ENCODE measurements at places on chromosomes 1 and 21.

DNA sequence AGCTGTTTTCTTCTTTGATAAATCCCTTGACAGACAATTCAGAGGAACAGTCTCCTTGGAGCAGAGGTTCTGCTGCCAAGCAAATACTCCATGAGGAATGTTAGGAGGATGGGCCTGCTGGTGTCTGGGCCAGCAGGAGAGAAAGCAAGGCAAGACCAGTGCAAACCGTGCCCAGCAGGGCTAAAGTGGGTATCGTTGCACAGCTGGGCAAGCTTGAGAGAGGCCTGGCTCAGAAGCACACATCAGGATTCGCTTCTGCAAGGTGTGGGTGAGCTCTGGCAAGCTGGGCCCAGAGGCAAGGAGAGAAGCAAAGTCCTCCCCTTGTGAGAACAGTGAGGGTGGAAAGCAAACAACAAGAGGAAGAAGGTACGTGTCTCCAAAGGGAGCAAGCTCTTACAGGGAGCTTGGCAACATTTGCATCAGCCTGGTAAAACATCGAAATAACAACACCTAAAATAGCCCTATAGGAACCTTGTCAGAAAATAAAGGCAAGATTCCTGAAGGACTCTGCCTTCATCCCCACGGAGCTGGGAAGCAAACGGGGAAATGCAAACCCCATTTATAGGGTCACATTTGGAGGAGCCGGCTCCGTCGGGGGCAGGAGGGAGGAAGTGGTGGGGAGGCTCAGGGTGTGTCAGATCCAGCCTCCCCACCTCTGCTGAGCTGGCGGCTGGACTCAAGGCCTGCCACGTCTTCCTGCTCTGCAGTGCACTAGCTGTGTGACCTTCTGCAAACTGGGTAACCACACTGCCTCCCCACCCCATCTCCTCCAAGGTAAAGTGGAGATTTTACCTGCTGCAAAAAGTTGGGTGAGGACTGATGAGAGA is 62.3 kb upstream of the HIVEP3 start:
- no peak for DNase-seq

DNA sequence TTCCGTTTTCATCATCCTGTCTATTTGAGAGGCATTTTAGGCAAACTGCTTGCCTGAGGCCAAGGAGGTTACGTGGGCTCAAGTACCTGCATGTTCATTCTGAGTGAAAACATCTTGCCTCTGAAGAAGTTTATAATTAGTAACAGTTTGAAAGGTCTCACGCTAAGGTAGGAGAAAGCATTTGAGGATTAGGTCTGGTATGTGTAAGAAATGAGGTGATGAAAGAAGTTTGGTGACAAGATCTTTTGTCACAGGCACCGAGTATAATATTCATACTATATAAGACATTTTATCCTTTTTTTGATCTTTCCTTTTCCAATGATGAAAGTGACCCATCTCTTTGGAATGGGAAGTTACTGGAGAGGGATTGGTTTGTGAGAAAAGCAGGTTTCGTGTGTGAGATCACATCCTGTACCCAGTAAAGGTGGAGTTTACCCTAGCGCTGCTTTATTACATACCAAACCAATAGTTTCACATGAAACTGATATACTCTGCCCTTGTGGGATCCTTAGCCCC is 98.7 kb upstream of the PDC start:
- DNase-seq = no peak

GRCh38 chr1:3773572-3774275 is 1.2 kb downstream of the SMIM1 start:
- DNase-seq = no peak

DNA sequence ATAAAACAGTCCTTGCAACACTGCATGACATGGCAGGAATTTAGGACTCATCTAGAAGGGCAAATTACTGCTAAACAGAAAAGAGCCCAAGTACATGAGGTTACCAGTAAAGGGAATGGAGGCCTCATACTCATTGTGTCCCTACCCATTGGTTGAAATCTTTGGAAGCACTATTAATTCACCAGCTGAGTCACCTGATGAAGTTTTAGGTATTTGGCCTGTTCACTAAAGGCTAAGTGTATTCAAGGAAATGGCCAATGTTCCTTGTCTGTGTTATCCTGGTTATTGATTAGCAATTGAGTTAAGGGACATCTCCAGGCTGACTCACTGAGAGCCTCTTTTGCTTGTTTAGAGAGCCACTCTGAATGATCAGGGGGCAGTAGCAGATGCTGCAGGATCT is 188.4 kb downstream of the ZZZ3 start:
- no peak for DNase-seq

DNA sequence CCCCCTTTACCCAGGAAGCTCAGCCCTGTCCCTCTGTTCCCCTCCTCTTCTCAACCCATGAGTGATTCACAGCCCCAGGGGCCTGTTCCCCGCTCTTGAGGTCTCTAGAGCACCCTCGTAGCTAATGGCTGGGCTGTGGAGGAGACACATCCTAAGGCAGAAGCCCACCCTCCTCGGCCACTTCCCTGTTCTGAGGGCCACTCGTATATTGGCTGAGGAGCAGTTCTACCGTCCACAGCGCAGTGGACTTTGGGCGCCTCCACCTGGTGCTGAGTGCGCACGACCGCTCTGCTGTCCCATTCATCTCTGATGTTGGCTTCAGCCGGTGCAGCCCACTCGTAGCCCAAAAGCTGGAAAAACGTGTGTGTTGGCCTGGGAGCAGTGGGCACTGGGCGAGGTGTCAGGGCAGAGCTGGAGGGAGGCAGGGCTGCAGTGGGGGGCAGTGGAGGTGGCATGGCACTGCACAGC is 24.5 kb upstream of the PKP1 start:
- no peak for DNase-seq

GRCh38 chr1:221723018-221723847 is 18.7 kb downstream of the DUSP10 start:
- DNase-seq = no peak

DNA sequence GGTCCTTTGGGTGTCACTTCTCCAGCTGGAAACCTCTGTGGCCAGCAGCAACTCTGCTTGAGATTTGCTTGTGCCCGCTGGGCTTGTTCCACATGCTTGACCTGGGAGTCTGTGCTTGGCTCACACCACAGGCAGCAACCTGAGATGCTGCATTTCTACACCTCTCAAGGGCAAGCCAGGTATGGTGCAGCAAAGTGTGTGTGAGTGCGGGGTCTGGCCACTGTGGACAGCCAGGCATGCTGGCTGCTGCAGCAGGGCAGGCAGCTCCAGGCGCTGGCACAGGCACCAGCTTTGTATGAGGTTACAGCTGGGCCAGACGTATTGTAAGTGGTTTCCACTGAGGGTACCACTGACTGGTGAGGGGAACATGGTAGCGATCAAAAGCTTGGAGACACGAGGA is 242.0 kb downstream of the PTGER3 start:
- no peak for DNase-seq

- no peak for DNase-seq
Measured at GRCh38 chr1:17056551-17056950, 2.7 kb upstream of the SDHB start.

GRCh38 chr1:203052601-203053000 is 26.3 kb downstream of the PPFIA4 start:
- DNase-seq = no peak

DNA sequence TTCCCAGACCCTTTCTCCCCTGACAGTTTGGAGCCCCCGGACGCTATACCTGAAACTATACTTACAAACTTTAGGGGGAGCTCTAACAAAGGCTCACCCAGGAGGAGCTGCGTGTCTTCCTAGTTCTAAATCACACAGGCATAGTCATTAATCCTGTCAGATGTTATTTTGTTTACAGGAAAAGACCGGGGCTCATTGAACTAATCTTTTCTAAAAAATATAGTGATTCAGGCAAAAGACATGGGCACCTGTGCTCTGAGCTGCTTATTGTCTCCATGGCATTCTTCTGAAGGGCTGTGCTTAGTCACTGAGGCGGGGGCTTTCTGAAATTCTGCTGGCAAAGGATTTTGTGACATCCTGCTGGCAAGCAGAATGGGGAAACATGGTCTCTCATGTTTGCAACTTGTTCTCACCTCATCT is 1577.0 kb downstream of the NCAM2 start:
- peak; percentile 32 for DNase-seq

DNA sequence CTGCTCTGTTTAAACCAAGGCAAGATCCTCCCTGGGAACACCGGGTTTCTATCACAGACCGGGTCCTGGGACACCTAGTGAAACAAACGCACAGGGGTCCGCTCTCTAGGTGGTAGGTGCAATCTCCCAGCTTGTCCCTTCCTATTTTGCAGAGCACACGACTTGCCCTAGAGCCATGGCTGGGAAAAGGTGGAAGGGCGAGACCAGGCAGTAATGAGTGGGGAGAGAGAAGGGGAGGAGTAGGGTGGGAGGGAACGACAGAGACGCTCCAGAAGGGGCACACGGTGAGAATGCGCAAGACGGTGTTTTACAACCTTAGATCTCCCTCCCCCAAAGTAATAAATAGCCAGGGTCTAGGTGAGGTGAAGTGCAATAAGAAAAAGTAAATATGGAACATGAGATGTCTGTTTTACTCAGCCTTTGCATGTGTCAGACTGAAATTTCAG is 9.3 kb upstream of the ARHGAP29 start:
- DNase-seq = no peak

- DNase-seq = peak; percentile 78
Measured at GRCh38 chr1:36285443-36286101, 20.6 kb upstream of the SH3D21 start.

- no peak for DNase-seq
Measured at GRCh38 chr1:48718705-48719104, 58.0 kb downstream of the BEND5 start.

GRCh38 chr1:18651713-18652112 is 21.1 kb downstream of the PAX7 start:
- DNase-seq = peak; percentile 56

Measured in iPS-NIHi11 (cell line).